ENCODE measurements at places on chromosomes 1 and 21.

- no peak for DNase-seq
Measured at GRCh38 chr1:99233446-99233845, 30.8 kb upstream of the PLPPR4 start.

DNA sequence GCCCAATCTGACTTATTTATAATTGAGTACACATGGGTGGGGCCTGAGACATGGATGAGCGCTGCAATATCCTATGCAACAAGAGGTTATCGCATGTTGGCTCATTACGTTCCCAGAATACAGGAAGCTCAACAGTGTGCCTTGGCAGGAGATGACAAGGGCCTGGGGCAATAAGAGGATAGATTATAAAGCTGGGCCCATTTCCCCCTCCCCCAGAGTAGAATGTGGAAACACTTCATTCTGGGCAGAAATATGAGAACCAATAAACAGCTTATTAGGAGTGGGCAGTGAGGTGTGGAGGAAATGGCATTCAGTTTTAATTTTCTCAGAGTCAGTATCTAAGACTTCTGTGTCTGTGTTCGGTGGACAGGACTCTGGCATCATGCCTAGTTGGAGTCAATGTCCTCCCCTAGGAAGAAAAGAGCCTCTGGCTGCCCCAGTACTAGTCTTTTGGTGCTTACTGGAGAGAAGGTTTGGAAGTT, 92.8 kb downstream of the PIK3R3 start:
- no peak for DNase-seq

DNA sequence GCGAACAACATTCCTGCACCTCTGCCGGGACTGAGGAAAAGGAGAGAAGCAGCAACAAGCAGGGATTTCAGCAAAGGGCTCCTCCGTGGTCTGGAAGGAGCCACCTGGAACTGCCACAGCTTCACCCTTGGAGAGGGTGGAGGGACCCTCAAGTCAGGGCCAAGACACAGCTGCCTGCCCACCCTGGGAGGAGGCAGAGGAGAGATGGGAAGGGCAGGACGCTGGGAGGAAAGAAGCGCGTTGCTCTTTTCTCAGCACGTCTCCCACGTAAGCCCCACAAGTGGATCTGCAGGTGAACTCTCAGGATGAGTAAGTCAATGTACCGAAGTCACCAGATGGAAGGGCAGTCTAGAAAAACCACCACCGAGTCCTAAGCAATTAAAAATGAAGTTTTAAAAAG, 39.6 kb downstream of the SLC19A1 start:
- no peak for DNase-seq

- peak; percentile 59 for DNase-seq
Measured at GRCh38 chr1:93847811-93848288, 31.2 kb downstream of the DNTTIP2 start.

DNA sequence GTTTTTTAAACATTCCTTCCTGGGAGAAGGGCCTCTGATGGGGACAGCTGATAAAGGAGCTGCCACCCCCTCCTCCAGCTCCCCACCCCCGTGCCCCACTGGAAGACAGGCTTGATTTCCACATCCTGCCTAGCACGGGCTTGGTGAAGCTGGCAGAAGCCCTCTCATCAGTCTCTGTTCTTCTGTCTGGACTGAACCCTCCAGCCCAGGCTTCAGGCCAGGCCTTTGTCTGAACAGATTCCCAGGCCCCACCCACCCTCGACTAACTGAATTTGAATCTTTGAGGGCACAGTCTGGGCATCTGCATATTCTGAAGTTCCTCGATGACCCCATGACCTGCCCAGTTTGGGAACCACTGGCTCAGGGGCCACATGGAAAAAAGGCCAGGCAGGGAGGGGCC, 75.3 kb downstream of the CD58 start:
- no peak for DNase-seq

DNA sequence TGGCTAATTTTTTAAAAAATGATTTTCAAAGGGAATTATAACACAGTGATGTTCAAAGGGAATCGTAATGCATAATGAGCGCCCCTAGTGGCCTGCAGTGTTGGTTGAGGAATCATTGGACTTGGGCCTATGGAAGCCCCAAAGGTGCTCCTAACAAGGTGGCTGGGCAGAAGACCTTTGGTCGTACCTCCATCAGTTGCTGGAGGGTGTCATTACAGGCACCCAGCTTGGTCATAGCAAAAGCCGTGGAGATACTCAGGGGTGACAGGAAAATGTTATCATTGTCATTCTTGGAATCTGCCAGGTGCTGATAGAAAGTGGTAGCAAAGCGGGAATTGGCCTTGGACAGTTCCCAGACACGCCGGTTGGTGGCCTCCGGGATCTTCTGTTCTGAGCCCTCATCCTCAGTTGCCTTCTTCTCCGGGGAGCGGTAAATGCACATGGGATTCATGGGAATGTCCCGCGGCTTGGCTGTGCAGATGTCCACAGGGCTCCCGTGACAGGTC, 2.7 kb downstream of the SERPINC1 start:
- DNase-seq, result peak; percentile 5

GRCh38 chr1:34850382-34850781, 9.2 kb downstream of the SMIM12 start:
- no peak for DNase-seq

DNA sequence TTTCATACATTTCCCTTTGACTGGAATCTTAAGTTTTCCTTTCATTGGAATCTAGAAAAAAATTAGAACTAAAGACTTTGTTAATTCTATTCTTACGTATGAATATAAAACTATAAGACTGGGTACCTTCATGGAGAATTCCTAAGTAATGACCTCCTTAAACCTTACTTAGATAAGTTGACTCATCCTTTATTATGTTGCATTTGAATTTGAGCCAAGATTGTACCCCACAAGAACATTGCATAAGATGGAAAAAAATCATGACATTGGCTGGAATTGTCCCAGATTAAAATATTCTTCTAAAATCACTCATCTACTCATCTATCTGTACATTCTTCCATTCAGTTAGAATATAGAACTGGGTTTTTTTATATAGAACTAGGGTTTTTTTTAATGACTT, 137.4 kb downstream of the C1orf21 start:
- DNase-seq, result no peak

GRCh38 chr1:112579801-112580510, 39.0 kb downstream of the ST7L start:
- no peak for DNase-seq

DNA sequence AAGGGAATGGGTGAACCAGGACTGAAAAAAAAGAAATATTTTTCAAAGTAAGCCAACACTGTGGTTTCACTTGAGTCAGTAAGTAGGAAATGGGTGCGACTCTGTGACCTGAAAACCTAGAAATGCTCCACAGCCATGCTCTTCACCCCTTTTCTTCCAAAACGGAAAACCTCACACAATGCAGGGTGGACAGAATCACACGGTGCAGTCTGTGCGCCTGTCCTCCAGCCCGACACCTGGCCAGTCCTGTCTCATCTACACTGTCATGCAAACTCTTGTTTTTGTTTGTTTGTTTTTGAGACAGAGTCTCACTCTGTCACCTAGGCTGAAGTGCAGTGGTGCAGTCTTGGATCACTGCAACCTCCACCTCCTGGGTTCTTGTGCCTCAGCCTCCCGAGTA, 53.3 kb downstream of the B3GALT5 start:
- no peak for DNase-seq

- DNase-seq, result no peak
Measured at GRCh38 chr1:191453487-191453886, 704.8 kb upstream of the RGS18 start.

- no peak for DNase-seq
Measured at GRCh38 chr21:42356650-42357049, 5.9 kb upstream of the TFF2 start.

GRCh38 chr1:193850745-193851144, 664.3 kb upstream of the B3GALT2 start:
- no peak for DNase-seq

GRCh38 chr21:44064852-44065403, 42.3 kb upstream of the PWP2 start:
- no peak for DNase-seq

- no peak for DNase-seq
Measured at GRCh38 chr1:201369209-201369608, 8.3 kb downstream of the TNNT2 start.

DNA sequence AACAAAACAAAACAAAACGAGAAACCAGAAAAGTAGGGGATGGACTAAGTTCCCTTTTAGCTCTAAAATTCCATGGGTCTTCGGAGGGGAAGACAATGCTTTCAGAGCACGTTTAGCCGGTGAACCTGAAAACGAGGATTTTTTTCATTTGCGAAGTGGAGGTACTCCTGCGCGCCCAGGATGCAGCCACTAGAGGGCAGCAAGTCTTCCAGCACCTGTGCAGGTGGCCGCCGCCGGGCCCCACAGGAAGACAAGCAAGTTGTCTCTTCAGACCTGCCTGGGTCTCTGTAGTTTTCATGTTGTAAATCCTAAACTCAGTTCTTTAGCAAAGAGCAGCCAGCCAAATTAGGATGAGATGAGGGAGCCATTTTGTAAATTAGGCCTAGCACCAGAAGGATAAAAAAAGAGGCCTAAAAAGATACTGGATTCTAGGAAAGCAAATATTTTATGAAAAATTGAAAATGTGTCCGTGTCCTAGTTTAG, 17.7 kb upstream of the SNX27 start:
- peak; percentile 83 for DNase-seq

GRCh38 chr1:11156963-11157362, 32.2 kb upstream of the ANGPTL7 start:
- no peak for DNase-seq

- no peak for DNase-seq
Measured at GRCh38 chr21:33789697-33790096, 125.9 kb downstream of the ATP5PO start.

- DNase-seq, result no peak
Measured at GRCh38 chr1:239831577-239832355, 259.9 kb upstream of the FMN2 start.

DNA sequence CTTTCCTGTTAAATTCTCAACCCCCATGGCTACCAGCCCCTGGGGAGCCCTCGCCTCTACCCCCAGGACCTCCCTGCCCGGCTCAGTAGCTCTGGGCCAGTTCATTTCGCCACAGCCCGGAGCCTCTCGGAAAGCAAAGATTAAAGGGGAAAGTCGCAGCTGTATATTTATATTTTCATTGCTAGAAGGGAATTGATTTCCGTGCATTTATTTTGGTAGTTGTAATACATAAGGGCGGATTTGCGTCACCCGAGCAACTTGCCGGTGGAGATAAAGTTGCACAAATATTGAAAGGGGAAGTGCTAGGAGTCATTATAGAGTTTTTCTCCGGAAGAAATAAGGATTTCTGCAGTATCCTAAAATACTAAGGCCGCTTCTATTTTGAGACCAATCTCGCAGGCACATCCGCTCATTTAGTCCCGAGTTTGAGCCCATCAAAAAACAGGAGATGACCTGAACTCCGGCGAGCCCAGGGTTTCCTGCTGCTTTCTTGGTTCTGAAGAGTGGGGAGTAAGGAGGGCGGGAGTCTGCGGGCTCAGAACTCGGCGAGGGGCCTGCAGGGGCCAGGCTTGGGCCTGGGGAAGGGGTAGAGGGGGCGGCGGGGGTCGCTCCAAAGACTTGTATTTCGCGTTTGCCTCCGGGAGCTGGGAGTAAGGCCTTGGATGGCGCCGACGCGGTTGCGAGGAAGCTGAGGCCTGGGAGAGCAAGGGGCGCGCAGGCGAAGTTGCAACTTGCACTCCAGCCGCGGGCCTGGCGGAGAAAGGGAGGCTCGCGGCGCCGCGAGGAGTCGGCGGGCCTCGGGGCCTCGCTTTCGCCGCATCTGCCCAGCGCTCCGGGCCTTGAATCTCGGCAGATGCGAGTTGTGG, 2.5 kb upstream of the HLX start:
- no peak for DNase-seq

GRCh38 chr1:232319072-232319471, 310.9 kb downstream of the SIPA1L2 start:
- no peak for DNase-seq

- DNase-seq, result no peak
Measured at GRCh38 chr1:218735436-218736032, 390.4 kb downstream of the TGFB2 start.

- DNase-seq, result no peak
Measured at GRCh38 chr1:220694866-220695382, 4.8 kb downstream of the C1orf115 start.

Measured in T-helper 9 cell (primary cell).